ENCODE measurements at places on chromosomes 11 and 22.

DNA sequence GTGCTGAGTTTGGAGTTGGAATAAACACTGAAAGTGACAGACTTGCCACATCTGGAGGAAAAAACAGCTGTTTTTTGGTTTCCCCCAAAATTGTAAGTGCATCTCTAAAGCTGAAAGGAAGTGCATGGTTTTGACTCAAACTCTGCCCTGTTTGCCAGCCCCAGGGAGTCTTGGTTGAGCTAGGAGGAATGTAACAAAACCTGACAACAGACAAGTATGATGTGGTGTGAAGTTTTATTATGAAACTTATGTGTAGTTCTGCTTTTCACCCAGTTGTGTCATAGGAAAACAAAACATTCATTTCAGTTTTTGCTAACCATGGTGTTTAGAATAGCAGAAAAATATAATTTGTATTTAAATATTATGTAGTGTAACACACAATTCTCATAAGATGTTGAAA is 31.7 kb upstream of the PDE3B start:
- no peak for DNase-seq

- DNase-seq: no peak
Observed at GRCh38 chr11:77201991-77202841, 74.2 kb downstream of the MYO7A start.

DNA sequence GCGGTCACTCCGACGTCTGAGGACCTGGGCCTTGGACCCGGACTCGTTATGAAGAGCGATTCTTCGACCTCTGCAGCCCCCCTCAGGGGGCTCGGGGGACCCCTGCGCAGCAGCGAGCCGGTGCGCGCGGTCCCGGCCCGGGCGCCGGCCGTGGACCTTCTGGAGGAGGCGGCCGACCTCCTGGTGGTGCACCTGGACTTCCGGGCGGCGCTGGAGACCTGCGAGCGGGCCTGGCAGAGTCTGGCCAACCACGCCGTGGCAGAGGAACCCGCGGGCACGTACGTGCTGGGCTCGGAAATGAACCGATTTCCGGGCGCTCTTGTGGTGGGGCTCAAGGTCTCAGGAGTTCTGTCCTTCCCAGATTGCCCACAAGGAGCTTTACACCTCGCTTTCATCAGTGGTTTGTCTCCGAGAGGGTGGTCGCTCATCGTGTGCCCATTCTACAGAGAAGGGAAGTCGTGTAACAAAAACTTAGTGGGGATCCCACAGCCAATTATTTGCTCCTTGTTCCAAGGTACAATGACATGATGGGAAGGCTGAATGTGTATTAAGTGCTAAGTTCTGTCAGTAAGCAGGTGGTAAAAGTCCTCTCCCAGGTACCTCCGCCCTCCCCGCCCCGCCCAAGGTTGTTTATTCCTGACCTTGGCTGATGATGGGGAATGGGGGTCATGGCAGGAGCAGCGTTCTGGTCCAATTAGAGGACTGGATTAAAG is 695 bp downstream of the PEX26 start:
- peak; percentile 45 for DNase-seq

GRCh38 chr22:35341090-35341874 is 39.6 kb upstream of the HMOX1 start:
- no peak for DNase-seq

Data from RPMI8226 (cell line).